ENCODE measurements at places on chromosomes 12 and 14. TPM values are rescaled to one million over a fixed set of nuclear protein-coding genes. Genes with fewer than 3 reads are reported as not detected.

GRCh38 chr12:42143452-42144157, 1.1 kb downstream of the GXYLT1 start:
- no peak for DNase-seq

The MBIP gene
- total RNA-seq = 17.5 TPM

- no peak for DNase-seq
These were observed 9.3 kb upstream of the RXYLT1 start for GRCh38 chr12:63770375-63770774.

DNA sequence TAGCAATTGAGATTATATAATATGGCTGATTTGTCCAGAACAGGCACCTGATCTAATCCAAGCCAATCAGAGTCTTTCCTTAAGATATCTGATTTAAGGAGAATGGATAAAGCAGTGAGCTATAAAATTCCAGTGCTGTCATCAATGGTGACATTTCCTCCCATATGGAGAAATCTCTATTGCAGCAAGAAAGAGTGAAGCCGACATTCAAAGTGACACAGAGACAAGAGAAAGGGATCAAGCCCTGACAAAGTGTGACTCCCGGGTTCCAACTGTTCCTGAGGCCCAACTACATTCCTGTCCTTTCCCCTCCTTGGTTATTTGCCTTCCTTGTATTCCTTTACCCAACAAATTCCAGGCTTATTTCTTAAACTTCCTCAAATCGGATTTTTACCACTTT, 430.0 kb upstream of the SOX5 start:
- no peak for DNase-seq

DNA sequence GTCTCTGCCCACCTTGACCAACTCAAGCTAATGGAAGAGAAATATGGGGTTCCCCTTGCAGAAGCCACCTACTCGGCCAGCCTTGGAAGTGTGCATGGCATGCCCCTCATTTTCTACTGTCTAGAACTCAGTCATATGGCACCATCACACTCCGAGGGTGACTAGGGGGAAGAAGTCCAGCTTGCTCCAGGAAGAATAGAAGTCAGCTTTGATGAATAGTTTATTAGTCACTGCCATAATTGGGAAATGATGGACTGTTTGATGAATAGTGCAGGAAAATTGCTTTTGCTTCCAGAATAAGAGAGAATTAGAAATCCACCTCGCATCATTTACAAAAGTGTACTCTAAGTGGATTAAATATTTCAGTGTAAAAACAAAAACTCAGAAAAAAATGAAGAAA, 1030.6 kb downstream of the VRK1 start:
- DNase-seq = no peak

- no peak for DNase-seq
These were observed 61.8 kb downstream of the FBXL14 start for GRCh38 chr12:1532375-1533165.

GRCh38 chr12:93994721-93995120, 153.7 kb upstream of the PLXNC1 start:
- DNase-seq = no peak

GRCh38 chr12:130803702-130804101, 35.3 kb downstream of the STX2 start:
- DNase-seq = no peak

- no peak for DNase-seq
These were observed 19.4 kb downstream of the OTOGL start for GRCh38 chr12:80118565-80119324.

The BICDL1 gene
- 8.8 TPM for total RNA-seq

- no peak for DNase-seq
These were observed 10.9 kb downstream of the EVL start for GRCh38 chr14:100076133-100076532.

DNA sequence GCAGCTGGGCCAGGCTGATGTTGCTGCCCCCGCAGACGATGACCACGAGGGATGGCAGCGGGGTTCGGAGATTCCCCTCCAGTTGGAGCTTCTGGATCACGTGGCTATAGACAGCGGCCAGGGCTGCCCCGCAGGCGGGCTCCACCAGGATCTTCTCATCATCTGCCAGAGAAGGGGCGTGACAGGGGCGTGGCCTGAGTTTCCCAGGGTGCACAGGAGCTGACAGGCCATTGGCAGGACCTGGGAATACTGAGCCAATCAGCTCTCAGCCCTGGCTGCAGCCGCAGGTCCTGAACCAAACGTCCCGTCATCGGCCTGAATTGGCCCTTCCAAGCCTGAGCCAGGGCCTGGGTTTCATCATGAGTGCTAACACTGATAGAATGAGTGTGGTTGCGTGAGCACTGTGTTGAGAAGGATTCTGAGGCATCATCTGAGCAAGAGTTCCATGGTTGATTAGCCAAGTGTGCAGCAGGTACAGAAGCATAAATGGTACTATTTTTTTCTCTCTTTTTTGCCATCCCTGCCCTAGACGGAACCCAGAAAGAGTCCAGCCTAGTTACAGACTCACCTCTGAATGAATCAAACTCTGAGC, 10.6 kb downstream of the SDS start:
- DNase-seq = peak; percentile 59

DNA sequence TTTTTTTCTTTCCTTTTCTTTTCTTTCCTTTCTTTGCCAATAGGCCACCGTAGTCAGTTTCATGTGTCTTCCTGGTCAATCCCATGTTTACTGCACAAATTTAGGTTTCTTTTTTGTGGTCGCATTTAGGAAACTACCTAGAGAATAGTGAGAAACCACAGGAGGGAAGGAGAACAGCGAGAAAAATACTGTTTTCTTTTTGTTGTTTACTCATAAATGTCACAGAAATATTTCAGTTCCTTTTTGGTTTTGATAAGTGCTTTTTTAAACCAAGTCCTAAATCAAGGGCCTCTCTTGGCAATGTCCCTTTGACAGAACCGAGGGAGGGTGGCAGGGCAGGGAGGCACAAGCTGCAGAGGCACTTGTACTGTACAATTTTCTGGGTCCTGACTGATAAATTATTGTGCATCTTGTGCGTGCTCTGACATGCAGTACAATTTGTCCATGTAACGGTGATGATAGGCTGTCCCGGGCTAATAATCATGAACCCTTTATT, 326.1 kb downstream of the CACNA1C start:
- DNase-seq = peak; percentile 72

The TAOK3 gene
- total RNA-seq = 50.7 TPM

- DNase-seq = no peak
These were observed 16.4 kb upstream of the KERA start for GRCh38 chr12:91074154-91074709.

The TPH2 gene
- total RNA-seq = not detected

DNA sequence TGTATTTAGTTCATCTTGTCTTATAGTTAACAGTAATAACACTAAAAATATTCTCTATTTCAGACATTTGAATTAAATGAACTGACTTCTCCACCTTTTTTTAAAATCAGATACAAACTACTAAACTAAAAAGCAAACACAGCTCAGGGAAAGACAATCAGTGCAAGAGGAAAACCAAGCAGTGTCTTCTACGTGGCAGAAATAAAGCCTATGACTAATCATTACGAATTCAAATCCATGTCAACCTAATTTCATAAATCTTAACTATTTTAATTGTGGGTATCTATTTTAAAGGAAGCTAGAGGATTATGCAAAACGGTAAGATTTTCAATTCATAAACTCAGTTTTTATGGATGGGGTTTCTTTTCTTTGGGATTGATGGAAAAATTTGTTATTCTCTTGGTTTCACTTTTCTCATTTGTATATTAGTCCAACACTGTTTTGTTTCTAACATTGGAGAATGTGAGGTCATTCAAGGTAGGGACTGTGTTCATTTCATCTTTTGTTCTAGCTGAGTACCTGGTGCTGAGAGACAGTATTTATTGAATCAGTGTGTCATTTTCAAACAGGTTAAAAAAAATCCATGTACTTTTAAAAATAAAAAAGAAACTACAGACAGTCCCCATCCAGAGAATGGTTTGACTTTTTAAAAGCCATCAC, 12.8 kb upstream of the PALS1 start:
- DNase-seq = no peak

DNA sequence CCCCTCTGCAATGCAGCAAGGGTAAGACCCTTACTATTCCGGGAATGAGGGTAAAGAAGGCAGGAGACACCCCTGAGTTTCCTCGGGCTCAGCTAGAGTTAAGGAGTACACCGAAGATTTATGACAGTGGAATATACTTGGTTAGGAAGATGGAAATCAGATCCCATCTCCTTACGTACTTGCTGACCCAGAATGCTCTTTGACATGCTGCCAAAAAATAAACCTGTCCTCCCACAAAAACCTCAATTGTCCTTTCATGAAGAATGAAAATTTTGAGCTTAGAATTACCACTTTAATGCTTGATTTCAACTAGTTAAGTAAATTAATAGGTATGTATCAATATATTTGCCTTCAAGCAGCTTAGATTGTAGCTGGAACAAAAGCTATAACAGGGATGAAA, 99.5 kb downstream of the PRIMA1 start:
- DNase-seq = no peak

The SOAT2 gene
- 1.9 TPM for total RNA-seq

DNA sequence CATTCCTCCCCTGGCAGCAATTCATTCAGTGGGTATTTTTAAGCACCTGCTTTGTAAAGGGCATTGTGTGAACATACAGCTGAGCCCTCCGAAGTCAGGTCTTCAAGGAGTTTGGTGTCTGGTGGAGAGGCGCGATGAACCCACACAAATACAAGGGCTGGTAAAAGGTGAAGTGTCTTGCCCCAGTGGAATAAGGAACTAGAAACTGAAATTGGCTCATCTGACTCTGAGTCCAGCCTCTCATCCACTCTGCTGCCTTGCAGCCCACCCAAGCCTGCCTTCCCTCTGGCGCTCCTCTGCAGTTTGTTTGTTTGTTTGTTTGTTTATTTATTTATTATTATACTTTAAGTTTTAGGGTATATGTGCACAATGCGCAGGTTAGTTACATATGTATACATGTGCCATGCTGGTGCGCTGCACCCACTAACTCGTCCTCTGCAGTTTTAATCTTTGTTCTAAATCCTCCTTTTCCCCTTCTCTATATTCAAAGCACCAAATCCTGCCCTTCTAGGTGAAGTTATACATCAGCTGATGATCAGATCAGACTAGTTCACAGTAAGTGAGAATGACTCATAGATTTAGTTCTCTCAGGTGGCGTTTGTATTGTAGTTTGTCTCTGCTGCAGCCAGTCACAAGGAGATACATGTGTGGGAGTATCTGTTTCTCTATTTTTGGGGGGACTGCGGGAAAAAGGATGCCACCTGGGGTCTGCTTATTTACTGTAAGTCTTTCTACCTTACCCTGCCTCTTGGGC, 394.5 kb downstream of the APAF1 start:
- no peak for DNase-seq

DNA sequence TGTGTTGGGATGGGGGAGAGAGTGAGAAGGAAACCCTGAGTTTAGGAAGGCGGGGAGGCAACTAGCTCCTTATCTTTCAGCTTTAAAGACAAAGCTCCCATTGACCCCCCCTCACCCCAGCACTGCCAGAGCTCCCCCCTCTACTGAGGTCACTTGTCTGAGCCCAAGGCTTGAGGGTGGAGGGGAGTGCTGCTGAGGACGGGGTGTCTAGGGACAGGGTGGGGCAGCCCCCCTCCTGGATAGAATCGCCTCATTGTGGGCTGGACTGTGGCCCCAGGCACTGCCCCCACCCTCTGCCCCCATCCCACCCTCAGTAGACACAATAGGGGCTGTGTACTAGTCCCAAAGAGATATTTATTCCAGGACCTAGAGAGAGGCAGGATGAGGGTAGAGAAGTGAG, 3.0 kb downstream of the ERBB3 start:
- DNase-seq = no peak

GRCh38 chr12:119989361-119989730, 310 bp downstream of the BICDL1 start:
- DNase-seq = no peak

The KDM5A gene
- 54.3 TPM for total RNA-seq

The NGB gene
- total RNA-seq = not detected

The RERGL gene
- total RNA-seq = not detected

DNA sequence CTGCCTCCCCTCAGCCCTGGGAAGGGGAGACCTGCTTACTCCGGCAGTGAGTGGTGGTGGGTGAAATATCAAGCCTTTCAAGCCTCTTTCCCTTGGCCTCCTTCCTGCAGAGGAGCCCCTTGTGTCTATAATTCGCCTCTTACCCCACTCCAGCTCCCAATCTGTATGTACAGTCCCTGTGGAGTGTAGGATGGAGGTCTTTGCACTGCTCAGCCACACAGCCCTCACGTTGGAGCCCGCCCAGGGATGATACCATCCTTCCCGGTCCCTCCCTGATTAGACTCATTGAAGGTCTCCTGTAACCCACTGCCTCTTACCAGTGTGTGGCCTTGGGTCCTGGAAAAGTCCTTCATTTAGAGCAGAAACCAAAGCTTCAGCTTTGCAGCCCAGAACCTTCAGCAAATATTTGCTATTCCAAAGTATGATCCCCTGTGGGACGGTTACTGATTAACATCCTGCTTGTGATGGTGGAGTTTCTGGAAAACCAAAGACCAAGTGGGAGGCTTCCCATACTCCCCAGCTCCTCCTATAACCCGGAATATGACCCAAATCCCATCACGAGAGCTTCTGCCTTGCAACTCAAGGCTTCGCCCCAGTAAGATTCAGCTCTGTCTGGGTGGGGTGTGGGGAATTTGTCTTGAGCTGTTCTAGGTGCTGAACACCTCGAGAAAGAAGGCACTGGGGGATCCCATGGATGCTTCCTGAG, at the start of gene SERPINA10:
Gene SERPINA10, minus strand, starts transcription at position 397 of the 706 bp plus-strand sequence. CDS start 2,675 bp downstream, outside the sequence.
- no peak for DNase-seq

The IL31 gene
- total RNA-seq = not detected

The MGST1 gene
- total RNA-seq = 71.3 TPM

The TMEM121 gene
- total RNA-seq = 3.2 TPM

DNA sequence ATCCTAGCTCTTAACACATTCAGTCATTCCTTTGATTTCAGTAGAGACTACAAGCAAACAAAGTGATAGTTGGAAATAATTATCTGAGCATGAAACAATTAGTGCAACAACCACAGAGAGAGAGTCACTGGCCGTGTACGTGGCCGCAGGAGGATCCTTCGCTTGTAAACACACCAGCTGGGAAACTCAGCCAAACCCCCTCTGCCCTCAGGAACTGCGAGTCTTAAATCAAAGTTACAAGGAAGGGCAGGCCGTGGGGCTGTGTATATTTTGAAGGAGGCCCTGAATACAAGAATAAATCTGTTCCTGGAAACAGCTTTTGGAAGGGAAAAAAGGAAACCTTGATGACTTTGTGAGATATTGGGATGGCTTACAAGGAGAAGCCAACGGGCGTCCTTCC, 164.5 kb downstream of the ANO2 start:
- DNase-seq = no peak

- DNase-seq = no peak
These were observed 13.6 kb upstream of the TPCN1 start for GRCh38 chr12:113207613-113208040.

DNA sequence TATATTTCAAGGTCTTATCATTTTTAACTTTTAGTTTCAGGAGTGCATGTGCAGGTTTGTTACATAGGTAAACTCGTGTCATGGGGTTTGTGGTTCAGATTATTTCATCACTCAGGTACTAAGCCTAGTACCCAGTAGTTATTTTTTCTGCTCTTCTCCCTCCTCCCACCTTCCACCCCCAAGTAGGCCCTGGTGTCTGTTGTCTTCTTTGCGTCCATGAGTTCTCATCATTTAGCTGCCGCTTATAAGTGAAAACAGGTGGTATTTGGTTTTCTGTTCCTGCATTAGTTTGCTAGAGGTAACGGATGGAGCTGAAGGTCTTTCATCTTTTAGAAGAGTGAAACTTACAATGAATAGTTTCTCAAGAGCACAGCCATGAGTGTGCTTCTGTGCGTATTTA, 24.4 kb downstream of the PIWIL1 start:
- DNase-seq = no peak

GRCh38 chr14:102882226-102882906, 40.1 kb upstream of the AMN start:
- DNase-seq = no peak

GRCh38 chr14:93054006-93054405, 61.7 kb downstream of the ITPK1 start:
- DNase-seq = no peak

Measured in GM12878 (cell line).